ENCODE measurements at places on chromosomes 2 and 18. TPM values are rescaled to one million over a fixed set of nuclear protein-coding genes. Genes with fewer than 3 reads are reported as not detected.

DNA sequence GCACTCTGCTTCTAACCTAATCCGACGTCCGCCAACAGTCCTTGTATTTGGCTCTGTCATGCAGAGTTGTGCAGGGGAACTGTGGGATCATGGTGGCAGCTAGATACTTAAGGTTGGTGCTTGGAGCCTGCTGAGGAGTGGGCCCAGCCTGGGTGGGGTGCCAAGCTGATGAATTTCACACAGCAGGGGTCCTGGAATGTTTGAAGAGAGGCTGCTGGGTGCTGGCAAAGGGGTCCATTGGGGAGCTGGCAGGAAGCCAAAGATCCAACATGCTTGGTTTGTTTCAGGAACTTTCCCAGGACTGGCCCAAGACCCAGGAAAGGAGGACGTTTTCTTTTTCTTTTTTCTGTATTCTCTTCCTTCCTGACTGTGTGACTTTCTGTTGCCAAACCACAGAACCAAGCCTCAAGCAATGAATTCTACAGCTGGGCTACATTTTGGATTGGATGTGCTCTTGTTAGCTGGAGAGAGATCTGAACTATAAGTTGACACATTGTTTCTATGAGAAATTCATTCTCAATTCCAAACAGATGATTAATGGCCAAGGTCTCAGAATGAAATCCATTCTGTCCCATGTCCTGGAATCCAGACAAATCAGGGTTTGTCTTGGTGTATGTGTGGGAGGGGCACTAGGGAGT is 49.9 kb downstream of the DHRS9 start:
- no peak for DNase-seq
- H3K27me3 ChIP-seq: no peaks in the 10 kb centered on the region
- H3K4me3 ChIP-seq: no peak overlapping the region
- no peak overlapping the region for H3K27ac ChIP-seq

The HS6ST1 gene
- 8.7 TPM for total RNA-seq

DNA sequence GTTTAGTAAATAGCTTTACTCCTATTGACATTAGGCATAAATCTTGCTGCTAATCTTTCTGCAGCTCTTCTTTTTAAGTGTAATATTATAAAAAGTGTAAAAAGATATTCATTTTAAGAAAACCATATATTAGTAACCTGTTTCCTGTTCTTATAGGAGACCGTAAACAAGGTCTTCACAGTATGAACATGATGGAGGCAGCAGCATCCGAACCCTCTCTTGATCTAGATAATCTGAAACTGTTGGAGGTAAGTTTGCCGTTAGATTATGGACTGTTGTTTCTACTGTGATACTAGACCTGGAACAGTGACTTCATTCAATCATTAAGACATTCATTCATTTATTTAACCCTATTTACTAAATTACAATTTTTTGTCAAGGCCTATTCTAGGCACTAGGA is 120.0 kb upstream of the FAM117B start:
- H3K4me3 ChIP-seq: no peak overlapping the region
- no peaks in the 10 kb centered on the region for H3K27me3 ChIP-seq
- no peak for DNase-seq
- H3K36me3 ChIP-seq: peaks cover 15% of the 10 kb centered on the region
- H3K4me1 ChIP-seq: no peaks in the 10 kb centered on the region

DNA sequence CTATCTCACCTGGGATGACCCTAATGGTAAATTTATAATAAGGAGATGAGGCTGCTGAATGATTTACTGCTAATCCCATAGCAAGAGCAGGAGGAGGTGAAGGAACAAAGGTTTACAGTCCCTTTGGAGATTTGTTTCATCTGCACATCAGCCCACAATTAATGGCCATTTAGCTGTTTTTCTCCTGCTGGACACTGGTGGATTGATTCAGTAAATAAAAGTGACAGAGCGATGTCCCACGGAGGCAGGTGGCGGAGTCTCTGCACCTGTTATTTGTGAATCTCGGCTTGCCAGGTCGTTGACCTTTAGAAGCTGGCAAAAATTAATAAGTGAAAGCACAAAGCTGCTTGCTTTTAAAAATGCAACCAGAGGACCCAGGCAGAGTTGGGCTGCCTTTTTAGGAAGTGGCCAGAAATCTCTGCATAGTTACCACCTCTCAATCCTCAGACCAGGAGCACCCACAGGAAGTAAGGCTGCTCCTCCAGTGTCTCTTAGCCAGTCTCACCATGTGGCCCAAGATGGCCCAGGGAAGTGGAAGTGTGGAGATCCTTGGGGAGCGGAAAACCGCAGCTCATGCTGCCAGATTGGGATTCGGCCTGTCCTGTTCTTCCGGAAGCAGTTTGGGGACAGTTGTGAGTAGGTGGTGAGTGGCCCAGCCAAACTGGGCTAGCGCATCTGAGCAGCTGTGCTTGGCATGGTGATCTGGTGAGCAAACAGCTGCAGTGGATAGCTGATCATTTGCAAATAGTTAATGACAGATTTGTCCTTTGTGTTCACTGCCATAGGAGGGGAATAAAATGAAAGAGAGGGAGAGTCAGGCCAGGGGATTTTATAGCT is 1005.7 kb upstream of the PIK3C3 start:
- no peak overlapping the region for H3K4me3 ChIP-seq
- DNase-seq: no peak
- no peaks in the 10 kb centered on the region for H3K27me3 ChIP-seq
- no peak overlapping the region for H3K27ac ChIP-seq
- H3K36me3 ChIP-seq: no peaks in the 10 kb centered on the region
- H3K4me1 ChIP-seq: no peaks in the 10 kb centered on the region

GRCh38 chr2:108565778-108566375 is 31.6 kb downstream of the LIMS1 start:
- H3K4me3 ChIP-seq: no peak overlapping the region
- no peak for DNase-seq
- H3K27ac ChIP-seq: no peak overlapping the region
- H3K27me3 ChIP-seq: no peaks in the 10 kb centered on the region

Data from CD4-positive, alpha-beta T cell (primary cell).